Erythroblast (primary cell): ENCODE measurements at places on chromosomes 1 and 21.

GRCh38 chr1:245807306-245807705 is 652.5 kb downstream of the KIF26B start:
- no peak for DNase-seq

DNA sequence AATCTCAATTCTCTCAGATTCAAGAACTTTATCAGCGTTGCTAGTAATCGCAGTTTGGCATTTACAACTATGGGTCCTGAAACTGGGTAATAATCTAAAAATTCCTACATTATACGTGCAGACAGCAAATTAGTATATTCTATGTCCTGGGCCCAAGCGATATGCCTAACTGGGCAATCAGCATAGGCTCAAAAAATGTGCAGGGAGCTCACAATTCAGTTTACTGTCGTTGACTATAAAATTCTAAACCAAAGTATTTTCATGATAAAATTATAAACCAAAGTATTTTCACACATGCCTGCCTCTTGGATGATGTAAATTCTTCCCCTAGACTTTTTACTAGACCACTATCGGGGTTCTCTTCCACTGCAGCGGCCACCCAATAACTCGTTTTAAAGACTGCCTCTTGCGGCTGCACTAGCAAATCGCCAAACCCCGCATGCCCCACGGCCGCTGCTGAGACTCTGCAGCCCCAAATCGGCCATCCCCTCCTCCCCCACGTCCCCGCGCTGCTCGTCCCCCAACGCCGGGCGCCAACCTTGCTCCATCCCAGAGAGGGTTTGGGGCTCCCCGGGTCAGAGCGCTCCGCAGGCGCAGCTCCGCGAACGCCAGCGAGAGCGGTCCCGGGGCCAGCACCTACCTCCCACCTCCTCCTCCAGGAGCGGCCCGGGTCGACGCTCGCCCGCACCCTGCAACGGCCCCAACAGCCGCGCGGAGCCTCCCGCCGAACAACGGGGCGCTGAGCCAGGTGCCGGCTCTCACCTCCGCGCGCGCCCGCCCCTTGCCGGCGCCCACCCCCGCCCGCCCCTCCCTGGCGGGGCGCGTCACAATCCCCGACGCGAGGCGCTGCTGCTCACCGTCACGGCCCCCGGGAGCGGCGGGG is 506 bp downstream of the SSX2IP start:
- peak; percentile 84 for DNase-seq

DNA sequence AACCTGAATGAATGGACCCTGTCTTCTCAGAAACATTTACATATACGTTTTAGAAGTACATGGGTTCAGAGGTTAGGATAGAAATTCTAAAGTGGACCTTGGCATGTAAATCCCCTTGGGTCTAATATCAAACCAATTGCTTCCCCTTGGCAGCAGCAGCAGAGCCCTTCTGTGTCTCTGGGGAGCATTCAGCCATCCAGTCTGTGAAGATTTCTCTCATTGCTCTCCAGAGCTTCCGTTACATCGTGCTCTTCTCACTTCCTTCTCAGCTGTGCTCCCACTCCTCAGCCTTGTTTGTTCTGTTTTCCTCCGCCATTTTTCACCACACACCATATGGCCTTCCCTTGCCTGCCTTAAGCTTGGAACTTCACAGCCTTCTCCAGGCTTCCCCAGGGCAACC is 61.5 kb upstream of the ATP1B1 start:
- DNase-seq, result no peak

DNA sequence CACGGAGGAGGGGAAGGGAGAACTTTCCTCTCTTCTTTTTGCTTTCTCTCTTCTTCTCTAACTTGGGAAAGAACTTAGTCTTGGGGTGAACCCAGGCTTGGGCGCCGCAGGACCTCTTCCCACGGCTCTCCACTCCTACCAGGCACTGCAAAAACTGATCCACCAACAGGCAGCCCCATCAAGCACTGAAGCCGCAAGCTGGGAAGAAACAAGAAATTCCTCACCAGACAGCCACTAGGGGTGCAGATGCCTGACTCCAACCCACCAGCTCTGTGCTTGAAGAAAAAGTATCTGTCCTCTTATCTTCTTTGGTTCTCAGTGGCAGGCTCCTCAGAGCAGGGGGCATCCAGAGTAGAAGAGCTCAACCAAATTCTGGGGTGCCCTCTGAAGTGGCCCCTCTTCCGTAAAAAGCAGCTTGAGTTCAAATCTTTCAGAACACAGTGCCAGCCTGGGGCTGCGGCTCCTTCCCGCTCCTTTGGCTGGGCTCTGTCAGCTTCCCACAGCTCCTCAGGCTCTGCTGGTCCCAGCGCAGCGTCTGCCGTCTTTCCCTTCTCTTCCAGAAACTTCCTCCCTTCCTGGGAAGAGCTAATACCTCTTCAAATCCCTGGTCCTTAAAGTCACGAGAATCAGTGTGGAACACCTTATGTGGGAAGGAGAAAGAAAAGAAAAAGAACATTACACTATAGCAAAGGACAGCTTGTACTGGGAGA is 2.4 kb downstream of the SLC41A1 start:
- DNase-seq, result peak; percentile 52

DNA sequence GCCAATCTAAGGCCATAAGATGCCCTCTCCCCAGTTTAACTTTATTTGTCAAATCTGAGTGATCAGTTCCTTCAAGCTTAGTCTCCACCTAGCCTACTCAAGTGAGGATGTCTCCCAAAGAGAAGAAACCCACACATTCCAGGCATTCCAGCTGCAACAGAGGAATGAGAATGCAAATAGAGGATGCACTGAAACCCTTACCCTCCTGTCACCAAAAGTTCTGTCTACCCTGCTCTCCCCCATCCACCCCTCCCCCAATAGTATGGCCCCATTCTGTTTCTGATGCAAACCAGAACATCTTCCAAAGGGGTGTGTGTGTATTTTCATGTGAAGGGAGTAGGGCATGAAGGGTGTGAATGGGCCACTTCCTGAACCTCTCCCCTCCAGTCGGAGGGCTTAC is 3.0 kb downstream of the DUSP23 start:
- DNase-seq, result no peak

DNA sequence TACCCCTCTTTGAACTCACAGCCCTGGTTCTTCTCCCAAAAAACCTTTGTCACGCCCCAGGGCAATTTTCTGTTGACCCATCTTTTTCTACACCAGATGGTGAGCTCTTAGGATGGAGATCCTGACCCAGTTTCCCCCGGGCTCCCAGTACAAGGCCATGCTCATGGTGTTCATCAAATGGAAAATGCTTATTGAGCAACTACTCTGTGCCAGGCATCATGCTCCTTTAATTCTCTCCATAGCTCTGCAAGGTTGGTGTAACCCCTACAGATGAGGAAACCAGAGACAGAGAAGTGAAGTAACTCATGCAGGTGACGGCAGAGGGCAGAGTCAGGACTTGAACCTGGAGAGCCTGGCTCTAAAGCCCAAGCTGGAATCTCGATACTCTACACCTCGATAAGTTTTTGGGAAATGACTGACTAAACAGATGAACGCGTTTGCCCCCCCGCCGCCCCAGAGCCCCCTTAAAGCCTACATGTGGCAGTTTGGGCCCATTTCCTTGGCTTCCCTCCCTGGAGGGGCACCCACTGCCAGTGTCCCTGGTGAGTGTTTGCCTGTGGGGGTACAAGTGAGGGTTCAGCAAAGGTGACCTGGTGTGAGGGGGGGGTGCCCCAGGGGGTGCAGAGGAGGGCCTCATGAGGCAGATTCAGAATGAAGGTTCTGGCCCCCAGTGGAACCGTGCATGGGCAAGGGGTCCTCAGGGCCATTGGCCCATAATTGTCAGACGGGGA is 30.2 kb upstream of the RUNX3 start:
- no peak for DNase-seq

- no peak for DNase-seq
These were observed 1066.0 kb upstream of the ADGRL4 start for GRCh38 chr1:80072563-80072962.

DNA sequence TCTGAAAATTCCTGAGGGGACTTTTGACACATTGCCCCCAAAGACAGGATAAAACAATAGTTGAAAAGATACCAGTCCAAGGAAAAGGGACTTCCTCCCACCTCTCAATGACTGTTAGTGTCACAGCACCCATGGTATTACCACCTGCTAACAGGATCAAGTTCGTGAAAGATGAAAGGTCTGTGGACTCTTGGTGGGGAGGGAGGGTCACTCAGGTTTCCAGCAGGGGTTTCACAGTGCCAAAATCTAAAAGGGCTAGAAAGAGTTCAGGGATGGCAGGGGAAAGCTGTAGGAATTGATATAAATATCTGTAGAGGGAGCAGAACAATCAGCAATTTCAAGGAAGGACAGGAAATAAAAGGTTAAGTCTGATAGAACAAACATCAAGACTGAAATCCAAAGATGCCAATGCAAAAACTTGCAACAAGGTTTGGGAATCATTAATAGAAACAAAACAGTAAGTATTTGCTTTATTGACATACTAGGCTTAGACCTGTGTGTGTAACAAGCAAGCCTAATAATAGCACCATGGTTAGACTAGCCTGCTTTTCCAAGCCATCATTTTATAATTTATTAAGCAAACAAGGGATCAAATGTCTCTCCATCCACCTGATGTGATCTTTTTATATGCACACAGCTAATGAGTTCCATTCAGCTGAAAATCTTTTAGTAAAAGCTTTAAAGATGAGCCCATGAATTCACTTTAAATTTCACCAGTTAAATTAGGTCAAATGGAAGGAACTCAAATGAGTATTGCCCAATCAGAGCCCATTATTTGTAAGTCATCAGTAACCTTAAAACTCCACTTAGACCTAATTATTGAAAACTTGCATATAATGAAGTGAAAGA is 3.7 kb downstream of the MCL1 start:
- no peak for DNase-seq

DNA sequence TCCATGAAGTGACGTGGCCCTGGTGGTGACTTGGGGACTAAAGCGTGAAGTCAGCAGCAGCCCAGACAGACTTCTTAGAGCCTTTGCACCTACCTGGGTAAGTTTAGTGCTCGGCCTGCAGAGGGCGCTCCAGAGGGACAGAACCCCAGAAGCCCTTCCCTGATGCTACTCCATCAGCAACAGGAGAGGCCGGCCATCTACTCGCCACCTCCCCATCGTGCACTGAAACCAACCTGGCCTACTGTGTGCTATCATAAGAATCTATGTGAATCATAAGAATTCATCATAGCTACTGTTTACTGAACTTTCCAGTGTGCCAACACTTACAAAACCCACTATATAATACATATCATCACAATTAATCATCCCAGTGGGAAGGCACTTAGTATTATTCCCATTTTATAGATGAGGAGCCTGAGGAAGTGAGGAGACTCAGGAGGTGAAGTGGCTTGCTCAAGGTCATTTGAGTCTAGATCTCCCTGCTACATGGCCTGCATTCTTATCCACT is 7.9 kb upstream of the EDN2 start:
- peak; percentile 77 for DNase-seq

- DNase-seq, result no peak
These were observed 783.1 kb downstream of the MRPL39 start for GRCh38 chr21:24824209-24824608.

DNA sequence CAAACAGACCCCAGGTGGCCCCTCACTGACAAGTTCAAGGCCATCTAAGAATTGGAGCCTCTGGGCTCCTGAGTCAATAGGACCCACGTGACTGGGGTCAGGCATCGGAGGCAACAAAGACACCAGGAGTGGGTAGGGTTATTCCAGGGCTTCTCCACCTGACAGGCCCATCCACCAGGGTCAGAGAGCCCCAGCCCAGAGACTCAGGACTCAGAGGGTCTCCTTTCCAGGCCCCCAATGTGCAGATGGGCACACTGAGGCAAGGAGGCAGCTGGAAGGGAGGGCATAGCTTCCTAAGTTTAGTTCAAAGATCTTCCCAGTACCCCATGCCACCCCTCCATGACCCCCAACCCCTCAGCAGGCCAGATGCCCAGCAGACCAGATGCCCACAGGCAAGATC is 388.6 kb downstream of the MATN1 start:
- no peak for DNase-seq

GRCh38 chr1:3868464-3869006 is 11.3 kb downstream of the DFFB start:
- peak; percentile 59 for DNase-seq

- DNase-seq, result no peak
These were observed 22.6 kb upstream of the RAP1GAP start for GRCh38 chr1:21691739-21692138.

- peak; percentile 79 for DNase-seq
These were observed 23.2 kb upstream of the LSM10 start for GRCh38 chr1:36420836-36421317.

GRCh38 chr1:240732390-240732789 is 120.4 kb upstream of the GREM2 start:
- peak; percentile 30 for DNase-seq

DNA sequence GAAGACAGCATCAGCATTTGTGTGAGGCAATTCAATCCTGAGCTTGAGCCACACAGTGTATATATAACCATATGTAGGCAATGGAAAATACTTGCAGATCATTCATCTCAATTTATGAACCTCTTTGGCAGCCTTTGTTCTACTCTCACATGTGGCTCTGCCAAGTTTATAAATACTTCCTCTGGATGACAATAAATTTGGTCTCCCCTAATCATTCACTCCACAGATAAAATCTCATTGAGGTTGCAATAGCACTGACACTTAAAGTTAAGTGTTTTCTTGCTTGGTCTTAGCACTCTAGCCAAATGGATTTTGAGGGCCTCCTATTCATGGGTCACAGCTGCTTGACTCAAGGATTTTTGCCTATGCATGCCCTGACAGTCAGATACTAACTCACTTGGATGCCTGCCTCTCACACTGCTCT is 136.6 kb upstream of the VANGL1 start:
- no peak for DNase-seq

DNA sequence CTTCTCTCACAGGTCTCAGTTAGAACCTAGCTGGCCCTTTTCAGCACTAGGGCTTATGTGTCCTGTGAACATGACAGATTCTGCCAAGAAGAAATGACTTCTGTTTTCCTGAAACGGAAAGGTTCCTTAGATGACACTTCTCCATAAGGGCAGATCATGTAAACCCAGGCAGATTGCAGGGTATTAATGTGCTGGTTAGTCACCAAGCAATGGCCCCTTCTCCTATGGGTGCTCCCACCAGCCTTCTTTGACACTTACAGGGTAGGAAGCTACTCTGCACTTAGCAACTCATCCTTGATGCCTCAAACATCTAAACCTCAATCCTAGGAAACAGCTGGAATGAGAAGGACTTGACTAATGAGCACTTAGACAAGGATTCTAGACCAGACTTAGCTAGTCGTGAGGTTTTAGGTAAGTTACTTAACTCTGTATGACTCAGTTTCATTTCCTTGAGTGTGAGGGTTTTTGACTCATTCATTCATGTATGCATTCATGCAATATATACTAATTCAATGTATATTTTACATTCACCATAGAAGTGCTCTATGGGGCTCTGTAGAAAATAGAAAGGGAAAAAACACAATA is 74.1 kb upstream of the PLXNA2 start:
- DNase-seq, result no peak
